ENCODE measurements at places on chromosomes 3 and 15.

DNA sequence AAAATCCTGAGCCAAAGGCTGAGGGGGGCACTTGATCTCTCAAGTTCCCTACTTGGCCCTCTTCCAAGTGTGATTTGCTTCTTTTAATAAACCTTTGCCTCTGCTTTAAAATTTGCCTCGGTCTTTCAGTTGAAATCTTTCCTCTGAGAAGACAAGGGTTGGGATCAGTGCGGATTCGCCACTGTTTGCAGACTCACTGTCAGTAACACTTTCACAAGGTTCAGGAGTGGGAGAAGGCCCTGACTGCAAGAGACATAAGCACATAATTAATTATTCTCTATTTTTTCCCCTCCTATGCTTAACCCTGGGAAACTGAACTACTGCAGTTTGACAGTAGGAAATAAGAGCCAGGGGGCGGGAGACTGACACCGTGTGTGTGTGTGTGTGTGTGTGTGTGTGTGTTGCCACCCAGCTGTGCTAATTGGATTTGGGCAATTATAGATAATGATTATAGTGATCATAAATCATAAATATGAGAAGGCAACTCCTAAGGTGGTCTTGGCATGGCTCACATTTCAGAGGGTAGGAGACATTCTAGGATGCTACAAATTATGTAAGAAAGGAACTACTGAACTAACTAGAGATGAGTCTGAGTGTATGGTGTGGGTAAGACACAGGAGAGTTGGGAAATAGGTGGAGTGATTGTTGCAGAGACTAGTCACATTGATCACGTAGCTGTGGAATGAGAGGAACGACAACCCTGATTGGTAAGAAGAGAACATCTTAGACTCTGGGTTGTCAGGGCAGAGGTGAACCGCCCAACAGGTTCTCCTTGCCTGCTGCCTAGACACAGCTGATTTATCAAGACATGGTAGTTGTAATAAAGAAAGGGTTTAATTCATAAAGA, 5.5 kb upstream of the ZNF662 start:
- no peak for DNase-seq

- no peak for DNase-seq
These were observed 272.5 kb upstream of the ARHGEF26 start for GRCh38 chr3:153848702-153849101.

- DNase-seq, result no peak
These were observed 82.7 kb downstream of the IL1RAP start for GRCh38 chr3:190596349-190597285.

DNA sequence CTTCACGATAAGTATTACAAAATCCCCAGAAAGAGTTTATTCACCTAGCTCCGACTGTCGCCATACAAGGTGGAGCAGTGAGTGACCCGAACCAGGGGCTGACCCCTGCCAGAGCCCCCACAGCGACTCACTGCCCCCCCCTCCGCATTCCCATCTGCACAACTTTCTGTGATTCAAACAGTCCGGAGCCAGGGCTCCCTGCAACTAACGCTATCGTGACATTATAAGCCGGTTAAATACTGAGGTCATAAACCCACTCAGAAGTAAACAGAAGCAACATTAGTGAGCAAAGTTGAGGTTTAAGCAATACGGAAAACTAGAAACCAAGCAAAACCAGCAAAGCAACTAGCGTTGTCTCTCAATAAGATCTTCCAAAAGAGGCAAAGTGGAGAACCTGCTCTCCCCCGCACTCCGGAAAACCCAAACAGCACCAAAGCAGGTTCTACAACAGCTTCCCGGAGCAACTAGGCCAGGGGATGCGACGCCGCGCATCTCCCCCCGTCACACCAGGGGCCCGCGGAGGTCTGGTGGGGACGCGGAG, 642 bp downstream of the SCAP start:
- peak; percentile 33 for DNase-seq

DNA sequence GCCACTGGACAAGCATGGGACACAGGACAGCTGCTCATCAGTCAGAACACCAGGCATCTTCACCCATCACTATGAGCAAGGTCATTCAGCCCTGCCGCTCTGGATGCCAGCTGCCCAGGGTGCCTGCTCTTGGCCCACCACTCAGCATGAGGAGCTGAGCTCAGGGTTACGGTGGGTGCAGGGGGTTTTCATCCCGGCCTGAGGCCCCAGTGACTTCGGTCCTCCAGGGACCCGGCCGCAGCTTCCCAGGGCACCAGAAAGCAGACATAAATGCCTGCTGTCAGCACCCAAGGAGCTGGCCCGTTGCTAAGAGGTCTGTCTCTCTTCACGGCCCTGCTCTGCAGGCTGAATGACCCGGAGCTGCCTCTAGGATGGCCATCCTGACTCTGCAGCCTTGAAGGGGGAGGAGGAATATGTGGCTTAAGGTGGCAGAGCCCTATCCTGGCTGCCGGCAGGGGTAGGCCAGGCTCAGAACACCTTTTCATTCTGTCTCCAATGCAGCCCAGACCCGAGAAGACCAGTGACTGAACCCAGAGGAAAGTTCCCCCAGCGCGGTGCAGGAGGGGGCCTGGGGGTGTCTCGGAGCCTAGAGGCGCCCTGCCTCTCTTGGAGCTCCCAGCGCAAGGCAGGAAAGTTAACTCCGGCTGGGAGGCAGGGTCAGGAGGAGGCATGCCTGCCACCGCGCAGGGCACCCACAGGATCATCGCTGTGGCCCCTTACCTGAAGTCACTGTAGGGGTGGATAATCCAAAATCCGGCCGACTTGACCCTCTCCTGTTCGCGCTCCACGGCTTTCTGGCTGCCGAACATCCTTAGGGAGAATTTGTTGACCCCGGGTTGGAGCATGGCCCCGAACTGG, 1.8 kb downstream of the HCN4 start:
- no peak for DNase-seq

All from activated T-cell treated with anti-CD3 and anti-CD28 coated beads for 24 hours (primary cell).